ENCODE measurements at places on chromosomes 2 and 18.

GRCh38 chr2:201038855-201039254, 32.6 kb downstream of the HYCC2 start:
- no peak for DNase-seq

- no peak for DNase-seq
Observed at GRCh38 chr2:102266204-102266603, 45.2 kb upstream of the IL1RL1 start.

DNA sequence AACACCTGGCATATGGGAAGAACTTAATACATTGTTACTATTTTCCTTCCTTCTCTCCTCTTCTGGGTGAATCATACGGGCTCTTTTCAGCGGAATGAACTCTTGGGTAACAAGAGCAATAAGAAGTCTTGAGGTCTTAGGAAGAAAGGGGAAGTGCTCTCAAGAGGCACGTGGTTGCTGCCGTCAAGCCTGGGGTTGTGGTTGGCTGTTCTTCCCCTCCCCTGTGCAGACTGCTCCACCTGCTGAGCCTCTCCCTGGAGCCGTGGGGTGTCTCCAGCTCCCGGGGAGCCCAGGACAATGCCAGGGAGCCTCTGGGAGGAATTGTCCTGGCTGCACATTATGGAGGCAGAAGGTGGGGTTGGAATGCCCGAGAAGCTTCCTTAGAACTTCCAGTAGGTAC, 19.4 kb downstream of the TOGARAM2 start:
- DNase-seq = no peak

- no peak for DNase-seq
Observed at GRCh38 chr2:136290326-136290725, 172.4 kb upstream of the CXCR4 start.

DNA sequence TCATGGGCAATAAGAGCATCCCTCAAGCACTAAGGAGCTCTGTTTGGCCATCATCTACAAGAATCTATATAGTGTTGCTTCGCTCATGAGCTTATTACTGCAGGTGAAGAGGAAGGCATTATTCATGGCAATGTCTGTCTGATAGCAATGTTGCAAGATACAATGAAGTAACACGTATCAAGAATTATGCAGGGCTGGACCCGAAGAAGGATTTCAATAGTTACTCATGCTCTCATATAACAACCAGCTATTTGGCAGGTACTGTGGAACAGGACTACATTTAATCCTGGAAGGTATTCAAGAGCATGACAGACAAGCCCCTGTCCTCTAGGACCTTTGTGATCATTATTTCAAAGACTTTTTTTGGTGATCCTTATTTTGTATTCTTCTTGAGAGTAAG, 109.6 kb downstream of the LAMA3 start:
- no peak for DNase-seq

DNA sequence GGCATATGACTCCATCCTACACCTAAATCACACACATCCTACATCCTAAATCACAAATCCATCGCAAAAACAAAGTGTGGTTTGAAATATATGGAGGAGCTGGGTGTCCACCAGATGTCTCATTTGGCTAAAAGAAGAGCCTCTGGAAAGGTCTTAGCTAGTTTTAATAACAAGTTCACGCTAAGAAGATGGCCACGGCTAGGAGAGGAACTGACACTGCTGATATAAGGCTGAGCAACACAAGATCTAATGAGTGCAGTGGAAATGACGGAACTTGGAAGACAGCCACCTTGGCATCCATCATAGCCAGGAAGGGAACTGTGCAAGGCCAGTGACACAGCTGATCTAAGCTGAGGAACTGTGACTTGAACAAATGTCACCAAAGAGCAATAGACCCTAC, 60.0 kb upstream of the AGAP1 start:
- DNase-seq = no peak
